ENCODE measurements at places on chromosomes 2 and 18.

- no peak for DNase-seq
These were observed 22.4 kb downstream of the TMEM200C start for GRCh38 chr18:5872886-5873285.

DNA sequence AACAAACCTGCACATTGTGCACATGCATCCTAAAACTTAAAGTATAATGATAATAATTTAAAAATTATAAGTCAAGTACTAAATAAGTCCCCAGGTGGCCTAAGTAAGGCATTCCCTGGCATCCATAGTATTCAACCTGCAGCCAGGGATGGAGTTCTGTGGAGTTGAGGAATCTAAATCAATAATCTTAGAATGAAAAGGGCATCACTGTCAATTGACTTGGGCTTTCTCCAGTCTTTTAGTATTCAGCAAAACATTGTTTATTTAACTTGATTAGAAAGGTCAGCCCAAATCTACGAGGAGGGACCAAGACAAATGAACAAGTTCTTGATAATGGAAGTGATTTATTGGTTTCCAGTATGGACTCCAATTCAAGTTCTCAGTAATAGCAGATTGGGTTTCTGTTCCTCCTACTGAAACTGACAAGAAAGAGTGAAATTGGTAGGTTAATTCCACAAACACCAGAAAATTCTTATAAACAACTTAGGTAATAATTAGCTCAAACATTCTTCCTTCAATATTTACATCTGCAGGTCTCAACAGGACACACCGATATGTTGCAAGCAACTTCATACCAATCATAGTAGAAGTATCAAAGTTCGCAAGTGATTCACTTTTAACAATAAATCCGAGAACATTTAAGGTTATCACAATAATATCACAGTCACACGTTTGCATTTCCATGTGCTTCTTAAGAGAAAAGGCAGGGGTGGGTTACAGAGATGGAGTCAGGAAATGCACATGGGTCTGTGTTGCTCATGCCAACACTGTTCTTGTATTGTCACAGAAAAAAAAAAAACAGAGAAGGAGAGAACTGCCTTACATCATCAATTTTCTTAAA is 51.7 kb upstream of the EHBP1 start:
- DNase-seq = no peak

- no peak for DNase-seq
These were observed 54.5 kb downstream of the TSHZ1 start for GRCh38 chr18:75264926-75265597.

DNA sequence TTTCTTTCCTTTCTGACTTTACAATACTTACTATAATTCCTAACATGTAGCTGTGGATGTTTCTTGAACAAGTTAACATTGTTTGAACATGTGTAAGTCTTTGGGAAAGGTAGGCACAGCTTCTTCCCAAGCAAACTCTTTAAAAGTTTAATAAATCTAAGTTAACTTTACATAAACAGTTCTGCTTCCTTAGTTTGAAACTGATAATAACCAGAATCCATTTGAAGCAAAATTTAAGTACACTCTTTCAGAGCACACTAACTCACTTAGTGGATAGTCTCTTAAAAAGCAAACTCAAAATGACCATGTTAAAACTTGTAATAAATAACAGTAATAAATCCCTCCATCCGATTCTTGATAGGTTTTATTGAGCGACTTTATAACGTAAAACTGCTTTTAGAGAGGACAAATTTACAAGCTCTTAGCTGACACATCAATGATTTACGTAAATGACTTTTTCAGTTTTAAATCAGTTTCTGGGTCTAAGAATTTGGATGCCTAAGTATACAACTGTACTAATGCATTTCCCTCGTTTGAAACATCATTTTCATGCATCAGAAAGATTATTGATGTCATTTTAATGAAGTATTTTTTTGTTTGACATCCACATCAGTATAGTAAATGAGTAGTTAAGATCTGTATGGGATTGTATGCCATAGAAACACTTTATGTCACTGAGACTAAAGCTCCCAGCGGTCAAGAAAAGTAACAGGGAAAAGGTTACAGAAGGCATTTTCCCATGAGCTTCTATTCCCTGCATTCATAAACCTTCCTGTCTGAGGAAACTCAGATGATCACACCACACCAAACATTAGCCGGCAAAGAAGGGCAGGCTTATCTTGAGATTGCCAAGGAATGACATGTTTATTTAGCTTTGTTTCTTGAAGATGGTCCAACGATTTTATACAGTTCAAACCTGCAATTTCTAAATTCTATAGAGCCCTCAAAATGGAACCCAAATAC is 67.5 kb downstream of the PDE1A start:
- DNase-seq = no peak

DNA sequence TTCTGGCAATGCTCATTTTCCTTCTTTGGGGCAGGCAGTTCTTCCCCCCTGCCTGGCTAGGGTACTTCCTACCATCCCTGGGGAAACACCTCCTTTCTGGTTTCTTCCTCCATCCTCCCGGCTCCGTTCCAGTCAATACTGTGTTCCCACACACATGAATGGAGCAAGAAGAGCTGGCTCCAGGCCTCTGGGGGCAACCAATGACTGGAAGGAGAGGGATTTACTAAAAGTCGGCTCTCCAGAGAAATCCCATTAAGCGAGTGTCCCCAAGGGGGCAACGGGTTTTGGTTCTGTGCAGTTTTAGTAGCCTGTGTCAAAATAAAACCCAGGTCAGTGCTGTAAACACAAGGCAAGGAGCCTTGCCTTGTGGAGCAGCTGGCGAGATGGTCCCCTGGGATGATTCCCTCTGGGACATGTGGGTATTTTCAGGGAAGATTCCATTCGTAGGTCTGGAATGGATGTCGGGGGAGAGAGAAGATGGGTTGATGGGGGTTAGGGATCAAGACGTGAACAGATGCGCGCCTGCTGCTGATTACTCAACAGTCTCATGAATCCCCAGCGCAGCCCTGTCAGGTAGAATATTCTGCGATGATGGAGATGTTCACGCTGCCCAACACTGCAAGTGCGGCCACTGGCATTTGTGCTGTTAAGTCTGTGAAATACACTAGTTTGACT is 32.0 kb downstream of the EMILIN2 start:
- no peak for DNase-seq

DNA sequence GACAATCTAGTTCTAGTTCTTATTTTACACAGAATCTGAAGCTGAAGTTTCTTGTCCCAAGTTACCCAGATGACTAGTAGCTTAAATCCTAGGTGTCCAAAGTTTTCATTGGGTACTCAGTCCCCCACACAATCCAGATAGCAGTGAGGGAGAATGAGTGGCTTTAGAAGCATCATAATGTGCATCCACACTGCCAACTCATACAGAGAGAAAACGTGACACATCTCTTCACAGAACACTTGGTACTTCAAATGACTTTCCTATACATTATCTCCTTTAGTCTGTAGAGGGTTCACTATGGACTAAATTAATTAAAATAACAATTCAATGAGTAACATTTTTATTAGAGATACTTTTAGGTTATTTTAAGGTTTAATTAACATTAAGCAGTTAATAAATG is 45.2 kb downstream of the STRADB start:
- no peak for DNase-seq

- DNase-seq = no peak
These were observed 176.4 kb downstream of the AGAP1 start for GRCh38 chr2:235669983-235670962.

DNA sequence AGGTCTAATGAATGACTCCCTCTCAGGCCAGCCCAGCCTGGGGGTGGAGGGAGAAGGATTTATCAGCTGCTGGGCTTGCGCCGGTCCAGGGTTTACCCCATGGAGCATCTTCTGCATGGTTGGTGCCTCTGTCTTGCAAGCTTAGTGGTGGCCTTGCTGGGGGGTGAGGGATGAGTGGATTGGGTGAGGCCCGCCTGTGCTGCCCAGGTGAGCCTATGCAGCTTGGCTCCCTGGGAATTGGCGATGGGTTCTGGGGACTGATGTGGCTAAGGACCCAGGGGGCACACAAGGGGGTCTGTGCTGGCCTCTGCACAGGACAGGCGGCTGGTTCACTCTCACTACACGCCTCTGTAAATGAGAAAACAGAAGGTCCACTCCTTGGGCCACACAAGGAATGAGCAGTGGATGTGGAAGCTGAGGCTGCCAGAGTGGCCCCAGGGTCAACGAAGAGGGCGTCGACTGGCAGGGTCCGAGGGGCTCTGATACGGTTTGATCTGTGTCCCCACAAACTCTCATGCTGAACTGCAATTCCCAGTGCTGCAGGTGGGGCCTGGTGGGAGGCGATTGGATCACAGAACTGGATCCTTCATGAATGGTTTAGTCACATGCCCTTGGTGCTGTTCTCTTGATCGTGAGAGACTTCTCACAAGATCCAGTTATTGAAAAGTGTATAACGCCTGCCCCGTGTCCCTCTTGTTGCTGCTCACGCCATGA is 151.6 kb upstream of the HDAC4 start:
- no peak for DNase-seq

DNA sequence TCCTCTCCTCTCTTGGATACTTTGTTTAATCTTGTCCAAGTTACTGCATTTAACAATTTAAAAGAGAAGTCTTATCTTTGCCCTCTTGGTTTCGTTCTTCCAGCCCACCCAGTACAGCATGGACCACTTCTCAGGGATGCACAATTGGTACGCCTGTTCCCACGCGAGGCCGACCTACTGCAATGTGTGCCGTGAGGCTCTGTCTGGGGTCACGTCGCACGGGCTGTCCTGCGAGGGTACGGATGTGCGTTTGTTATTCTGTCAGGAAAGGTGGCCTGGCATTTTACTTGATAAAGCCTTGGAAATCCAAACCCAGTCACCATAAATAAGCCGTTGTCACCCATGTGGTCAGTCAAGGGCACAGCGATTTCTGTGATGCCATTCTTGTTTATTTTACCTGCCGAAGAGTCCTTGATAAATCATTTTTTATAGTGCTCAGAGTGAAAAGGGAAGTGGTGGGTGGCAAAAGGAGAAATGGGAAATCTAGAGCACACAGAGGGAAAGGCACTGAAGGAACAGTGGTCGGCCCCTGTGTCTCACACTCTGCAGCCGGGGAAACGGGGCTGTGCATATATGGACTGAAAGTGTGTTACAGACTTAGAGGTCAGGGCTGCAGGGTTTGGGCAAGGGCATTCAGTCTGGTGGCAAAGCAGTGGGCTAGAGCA is 80.5 kb downstream of the DGKD start:
- no peak for DNase-seq

DNA sequence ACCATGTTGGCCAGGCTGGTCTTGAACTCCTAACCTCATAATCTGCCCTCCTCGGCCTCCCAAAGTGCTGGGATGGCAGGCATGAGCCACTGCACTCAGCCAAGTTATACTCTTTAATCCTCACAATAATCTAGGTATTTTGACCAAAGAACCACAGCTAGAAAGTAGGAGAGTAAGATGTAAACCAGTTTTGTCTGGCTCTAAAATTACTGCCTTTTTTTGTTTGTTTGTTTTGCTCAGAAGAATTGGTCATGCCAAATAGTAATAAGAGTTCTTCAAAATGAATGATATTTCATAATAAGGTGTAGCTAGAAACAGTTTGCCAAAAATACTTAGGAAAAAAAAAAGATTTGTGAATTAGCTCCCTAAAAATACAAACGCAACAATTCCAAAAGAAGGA is 36.7 kb downstream of the SCN2A start:
- DNase-seq = no peak

DNA sequence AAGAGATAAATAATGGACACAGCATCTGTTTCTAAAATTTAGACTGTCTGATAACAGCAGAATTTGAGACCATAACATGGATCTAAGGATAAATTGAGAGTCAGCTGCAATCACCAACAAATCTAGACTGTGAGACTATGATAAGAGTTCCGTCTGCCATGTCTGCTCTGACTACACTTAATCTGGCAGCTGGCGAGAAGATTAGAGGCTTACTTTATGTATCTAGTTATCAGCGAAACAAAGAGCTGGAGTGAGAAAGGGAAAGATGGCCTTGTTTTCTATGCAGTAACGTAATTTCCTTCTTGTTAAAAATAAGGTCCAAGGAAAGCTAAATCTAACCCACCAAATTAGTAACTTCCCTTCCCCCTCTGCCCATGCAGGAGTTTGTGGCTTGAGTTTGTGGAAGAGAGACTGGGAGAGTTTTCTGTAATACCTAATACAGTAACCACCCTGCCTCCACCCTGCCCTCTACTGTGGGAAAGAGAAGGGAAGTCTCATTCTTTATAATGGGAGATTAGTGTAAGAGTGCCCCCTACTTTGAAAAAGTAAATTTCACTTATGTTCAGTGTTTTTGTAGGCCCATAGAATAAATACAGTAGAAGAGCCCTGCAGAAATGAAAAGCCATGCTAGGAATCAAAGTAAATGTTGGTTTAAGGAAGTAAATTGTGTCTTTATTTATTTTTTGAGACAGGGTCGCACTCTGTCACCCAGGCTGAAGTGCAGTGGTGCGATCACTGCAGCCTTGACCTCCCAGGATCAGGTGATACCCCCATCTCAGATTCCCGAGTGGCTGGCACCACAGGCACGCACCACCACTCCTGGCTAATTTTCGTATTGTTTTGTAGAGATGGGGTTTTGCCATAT is 27.5 kb downstream of the EML4 start:
- no peak for DNase-seq

GRCh38 chr2:15830937-15831549 is 109.3 kb upstream of the MYCN start:
- DNase-seq = no peak

DNA sequence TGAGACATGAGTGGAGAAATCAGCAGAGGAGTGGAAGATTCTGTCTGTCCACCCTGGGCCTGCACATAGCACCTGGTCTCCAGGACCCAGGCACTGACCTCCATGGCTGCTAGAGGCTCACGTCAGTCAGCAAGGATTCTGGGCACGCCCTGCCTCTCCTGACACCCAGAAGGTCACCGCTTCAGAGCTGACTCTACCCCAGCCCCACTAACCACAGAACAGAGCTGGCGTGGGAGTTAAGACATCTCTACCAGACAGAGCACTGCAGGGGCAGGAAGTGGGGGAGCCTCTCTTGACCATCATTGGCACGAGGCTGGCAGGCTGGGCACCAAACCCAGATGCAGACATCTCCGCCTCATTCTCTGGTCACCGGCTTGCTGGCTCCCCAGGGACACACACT is 3.0 kb downstream of the ADCY3 start:
- no peak for DNase-seq

DNA sequence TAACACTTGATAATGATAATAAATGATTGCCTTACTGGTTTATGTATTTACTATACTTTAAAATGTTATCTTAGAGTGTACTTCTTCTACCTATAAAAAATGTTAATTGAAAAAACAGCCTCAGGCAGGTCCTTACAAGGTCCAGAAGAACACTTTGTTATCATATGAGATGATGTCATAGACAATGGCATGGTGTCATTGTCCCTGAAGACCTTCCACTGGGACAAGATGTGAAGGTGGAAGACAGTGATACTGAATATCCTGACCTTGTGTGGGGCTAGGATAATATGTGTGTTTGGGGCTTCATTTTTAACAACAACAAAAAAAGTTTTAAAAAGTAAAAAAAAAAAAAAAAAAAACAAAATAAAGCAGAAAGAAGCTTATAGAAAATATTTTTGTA is 342.2 kb upstream of the KYNU start:
- DNase-seq = no peak

GRCh38 chr2:219906114-219907010 is 278.9 kb downstream of the SLC4A3 start:
- no peak for DNase-seq

Measured in CD4-positive, alpha-beta T cell (primary cell).